Amygdala (tissue), 56 donors: ENCODE measurements at places on chromosomes 4 and X.
A peak's percentile ranks its signal among the peaks of the same experiment; 100 is the strongest.

DNA sequence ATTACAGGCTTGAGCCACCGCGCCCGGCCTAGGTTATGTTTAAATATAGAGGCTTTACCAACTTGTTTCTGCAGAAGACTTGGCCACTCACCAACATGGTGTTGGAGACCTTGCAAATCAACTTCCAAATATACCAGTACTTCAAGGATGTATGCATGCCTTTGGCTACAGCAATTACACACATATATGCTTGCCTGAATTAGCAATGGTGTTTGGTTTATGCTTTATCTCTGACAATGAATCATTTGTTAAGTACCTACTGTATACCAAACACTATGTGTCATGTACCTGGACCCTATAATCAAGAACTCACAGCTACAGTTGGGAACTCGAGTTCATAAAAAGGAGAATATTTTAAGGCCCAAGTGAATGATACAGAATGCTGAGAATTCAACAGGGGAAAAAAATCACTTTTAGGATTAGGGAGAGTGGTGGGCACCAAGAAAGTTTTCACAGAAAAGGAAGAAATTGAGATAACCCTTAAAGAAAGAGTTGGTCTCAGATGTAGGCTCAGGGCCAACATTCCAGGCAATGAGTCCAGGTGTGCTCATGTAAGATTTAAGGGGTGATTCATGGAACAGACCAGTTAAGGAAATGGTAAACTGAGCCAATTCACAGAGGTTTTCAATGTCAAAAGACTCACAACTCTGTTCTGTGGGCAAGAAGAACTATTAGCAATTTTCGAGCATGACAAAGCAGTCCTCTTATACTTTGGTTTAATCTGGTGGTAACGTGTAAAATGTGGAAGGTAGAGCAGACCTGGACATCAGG, 98.9 kb downstream of the BCOR start:
- no peak for DNase-seq

DNA sequence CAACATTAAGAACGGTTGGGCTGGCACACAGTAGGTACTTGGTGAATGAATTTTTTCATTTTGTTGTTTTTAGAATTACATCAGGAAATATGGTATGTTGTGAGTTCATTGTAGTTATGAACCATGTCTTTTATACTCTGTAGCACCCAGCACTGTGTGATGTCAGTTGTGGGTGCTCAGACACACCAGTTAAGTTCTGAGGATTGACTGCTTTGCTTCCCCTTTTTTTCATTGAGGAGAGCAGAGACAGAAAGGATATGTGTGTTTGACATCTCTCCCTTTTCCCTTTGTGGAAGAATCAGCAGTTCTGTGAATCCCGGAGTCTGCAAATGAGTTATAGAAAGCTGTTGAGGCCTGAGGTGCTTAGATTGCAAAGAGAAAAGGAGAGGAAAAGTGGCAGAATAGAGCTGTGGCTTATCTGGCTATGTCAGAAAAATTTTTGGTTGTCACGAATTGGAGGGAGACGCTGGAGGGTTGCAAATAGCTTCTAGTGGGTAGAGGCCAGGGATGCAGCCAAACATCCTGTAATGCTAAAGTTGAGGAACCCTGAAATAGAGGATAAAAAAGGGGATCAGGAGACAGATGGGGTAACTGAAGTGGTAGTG, 13.1 kb downstream of the SMAD1 start:
- DNase-seq, result no peak

DNA sequence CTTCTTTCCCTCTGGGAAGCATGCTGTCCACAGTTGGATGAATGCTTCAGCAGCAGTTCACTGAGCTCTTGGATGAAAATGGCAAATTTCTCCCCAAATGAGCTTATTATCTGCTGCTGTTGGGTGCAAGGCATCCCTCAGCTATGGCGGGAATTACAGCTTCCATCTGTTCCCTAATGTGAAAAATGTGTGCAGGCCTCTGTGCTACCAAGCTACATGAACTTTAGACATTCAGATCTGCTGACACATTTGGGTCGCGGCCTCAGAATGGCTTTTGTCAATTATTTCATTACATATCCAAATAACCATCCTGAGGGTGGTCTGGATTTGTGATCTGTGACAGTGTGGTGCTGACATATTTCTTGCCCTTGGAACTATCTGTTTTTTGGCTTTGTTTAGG, 119.5 kb upstream of the SCML1 start:
- no peak for DNase-seq

- DNase-seq, result no peak
Observed at GRCh38 chr4:38495446-38495845, 168.6 kb upstream of the KLF3 start.

DNA sequence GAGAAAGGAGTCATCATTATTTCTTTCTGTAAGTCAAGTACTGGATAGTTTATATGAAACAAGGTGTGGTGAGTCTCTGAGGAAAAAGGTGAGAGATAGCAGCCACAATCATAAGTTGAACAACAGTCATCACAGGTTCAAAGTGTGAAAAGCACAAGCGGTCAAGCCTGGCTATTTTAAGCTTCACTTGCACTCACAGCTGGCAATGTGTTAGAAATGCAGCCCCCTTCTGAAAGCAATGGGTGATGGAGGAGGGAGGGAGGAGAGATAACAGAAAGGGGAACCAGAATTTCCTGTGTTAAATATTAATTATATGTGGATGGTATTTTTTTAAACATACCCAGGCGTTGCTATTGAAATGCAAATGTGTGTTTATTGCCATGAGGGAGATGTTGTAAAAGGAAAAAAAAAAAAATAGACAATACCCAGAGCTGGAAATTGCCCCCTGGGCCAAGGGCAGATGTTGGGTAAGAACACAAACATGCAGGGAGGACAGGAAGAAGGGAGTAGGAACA, 26.9 kb upstream of the BMP3 start:
- DNase-seq, result no peak

DNA sequence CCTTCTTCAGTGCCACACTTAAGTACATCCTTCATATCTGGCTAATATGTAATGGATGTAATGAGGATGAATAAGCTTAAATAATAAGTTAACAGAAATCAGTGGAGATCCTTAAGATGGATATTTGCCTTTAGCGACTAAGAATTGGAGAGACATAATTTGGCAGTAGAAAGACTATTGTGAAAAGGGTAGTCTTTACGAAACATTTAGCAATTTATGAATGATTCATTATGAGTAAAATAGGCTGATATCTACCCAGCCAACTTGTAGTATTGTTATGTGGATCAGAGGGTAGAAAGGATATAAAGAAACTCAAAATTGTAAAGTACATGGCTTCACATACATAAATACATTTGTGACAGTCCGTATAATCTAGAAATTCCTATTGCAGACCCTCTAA, 2371.8 kb downstream of the PCDH7 start:
- DNase-seq, result no peak

GRCh38 chr4:62791386-62791785, 1591.3 kb downstream of the ADGRL3 start:
- DNase-seq, result no peak

DNA sequence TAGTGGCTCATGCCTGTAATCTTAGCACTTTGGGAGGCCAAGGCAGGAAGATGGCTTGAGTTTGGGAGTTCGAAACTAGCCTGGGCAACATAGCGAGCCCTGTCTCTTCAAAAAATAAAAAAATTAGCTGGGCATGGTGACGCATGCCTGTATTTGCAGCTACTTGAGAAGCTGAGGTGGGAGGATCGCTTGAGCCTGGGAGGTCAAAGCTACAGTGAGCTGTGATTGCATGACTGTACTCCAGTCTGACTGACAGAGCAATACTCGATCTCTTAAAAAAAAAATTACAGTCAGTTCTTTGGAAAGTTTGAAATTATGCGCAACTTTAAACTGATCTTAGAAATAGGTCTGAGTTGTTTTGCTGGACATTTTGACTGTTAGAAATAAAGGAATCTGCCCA, 55.8 kb downstream of the DOCK11 start:
- DNase-seq, result no peak

DNA sequence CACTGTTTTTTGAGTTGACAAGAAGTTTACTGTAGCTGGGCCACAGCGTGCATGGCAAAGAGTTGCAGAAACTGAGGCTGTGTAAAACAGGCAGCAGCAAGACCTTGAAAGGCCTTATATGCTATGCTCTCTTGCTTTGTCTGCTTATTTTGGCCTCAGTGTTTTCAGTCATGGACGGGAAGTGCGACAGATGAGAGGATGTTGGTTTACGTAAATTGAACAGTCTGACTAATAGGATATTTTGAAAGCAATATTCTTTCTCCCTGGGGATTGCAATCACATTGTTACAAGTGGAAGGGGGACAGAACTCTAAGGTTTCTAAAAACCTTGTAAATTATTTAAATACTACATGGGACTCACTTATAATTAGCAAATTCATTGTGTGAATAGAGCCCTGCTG, 32.2 kb upstream of the MAGEA10 start:
- DNase-seq, result no peak

- DNase-seq, result no peak
Observed at GRCh38 chrX:7119950-7120877, 27.3 kb upstream of the STS start.

DNA sequence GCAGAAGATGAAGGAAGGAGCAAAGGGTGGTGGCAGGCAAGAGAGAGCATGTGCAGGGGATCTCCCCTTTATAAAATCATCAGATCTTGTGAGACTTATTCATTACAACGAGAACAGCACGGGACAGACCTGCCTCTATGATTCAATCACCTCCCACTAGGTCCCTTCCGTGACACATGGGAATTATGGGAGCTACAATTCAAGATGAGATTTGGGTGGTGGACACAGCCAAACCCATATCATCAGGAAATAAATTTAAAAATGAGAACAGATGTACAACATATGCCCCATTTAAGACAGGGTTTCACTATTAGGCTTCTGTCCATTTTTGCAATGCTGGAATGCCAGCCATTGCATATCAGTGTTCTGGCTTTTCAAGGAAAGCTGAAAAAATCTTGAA, 346.7 kb upstream of the SLIT2 start:
- DNase-seq, result no peak

DNA sequence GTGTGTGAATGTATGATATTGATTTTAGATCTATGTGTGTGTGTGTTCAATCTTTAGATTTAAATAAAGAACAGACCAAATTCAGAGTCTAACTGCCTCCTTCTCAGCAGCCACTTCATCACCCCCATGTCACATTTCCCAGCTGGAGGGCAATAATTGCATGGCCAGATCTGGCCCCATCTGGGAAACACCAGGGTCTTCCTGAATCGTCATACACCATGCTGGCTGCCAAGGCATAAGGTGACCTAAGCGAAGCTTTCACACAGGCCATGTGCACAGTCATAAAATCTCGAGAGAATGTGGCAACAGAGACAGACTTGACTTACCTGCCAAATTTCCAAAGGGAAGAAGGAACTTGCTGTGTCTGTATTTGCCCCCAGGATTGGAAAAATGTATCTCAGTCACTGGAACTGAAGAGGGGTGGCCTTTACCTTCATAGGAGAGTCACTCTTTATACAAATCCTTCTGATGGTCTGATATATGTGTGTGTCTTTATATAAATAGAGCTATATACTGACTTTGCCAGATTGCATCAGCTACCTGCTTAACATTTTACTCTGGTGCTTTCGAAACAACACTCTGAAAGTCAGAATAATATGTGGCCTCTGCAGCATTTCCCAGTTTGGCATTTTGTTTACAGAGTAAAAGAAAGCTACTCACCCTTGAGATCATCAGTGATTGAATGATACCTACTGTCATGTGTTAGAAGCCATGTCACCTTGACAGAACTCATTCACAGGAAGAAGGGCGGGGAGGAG, at the start of gene PLAC1:
TSS of gene PLAC1 (minus strand) at position 470 of the 758 bp plus-strand sequence. CDS start 91,789 bp downstream, outside the sequence.
- no peak for DNase-seq

DNA sequence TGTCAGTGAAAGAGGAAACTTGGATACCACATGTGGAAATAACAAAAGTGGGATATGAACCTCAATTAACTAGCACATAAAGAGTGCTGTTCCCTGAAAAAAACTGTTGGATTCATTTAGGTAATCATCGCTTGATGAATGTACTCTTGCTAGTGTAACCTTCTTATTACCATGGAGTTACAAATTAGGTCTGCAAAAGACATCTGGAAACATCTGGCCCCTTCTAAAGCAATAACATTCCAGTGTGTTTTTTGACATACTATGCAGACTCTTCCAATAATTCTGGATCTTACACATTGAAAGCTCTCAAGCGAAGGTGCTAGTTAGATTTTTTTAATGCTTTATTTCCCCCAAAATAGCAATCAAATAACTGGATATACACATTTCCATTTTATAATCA, 134.6 kb downstream of the ATP10D start:
- no peak for DNase-seq

DNA sequence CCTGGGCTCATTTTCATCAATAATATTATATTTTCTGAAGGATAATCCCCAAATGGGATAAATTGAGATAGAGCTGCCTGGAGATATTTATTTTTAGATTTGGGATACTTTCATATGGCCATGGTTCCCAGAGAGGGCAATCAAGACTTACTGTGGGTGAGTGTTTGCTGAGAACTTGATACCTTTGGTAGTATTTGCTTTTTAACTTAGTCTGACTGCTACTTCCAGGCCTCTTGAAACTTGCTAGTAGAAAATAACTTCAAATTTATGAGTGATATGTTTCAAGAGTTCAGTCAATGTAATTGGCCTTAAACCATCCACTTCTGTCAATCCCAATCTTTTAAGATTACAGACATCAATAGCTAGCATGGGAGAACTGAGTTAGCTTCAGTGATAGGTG, 181.6 kb upstream of the POU3F4 start:
- no peak for DNase-seq

DNA sequence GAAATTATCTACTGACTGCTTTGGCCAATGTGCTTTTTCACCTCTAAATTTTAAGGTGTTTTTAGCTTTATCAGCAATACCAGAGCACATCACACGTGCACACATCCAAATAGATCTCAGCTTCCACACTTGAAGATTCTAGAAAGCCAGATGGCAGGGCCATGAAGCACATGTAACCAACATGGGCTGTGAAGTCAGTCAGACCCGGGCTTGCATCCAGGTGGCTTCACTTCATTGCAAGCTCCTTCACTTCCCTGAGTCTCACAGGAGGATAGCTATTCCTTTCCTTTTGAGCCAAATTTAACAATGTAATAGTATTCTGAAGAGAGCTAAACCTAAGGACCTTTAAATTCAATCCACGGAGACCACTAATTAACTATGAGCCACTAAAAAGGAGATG, 86.5 kb downstream of the SH3RF1 start:
- DNase-seq, result no peak

- no peak for DNase-seq
Observed at GRCh38 chrX:148562846-148563245, 62.4 kb downstream of the AFF2 start.

DNA sequence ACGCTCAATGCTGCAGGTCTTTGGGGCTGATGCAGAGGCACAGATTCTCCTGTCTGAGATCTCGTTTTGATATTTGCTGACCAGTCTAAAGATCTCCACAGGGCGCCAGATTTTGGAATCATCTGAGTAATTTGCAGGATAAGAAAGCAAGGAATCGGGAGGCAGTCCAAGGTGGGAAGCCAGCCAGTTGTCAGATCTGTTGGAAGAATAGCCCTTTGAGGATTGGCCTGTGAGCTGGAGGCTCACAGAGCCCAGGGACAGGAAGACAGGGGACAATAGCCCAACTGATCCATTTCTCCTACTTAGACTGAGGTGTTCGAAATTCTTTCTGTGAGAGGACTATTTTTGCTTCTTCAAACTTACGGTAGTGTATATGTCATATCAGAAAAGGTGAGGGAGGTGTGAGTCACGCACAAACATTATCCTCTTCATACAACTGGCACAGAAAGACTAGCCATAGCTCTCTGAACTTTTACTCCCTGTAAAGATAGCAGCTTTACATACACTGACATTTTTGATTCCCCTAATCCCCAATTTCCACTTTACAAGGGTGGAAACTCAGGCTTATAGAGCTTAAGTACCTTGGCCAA, 8.8 kb downstream of the DIPK2B start:
- DNase-seq, result peak; percentile 0
